Hematopoietic multipotent progenitor cell treated with erythropoietin and hydrocortisone succinate and interleukin-3 and kit ligand, for 4 days (in vitro differentiated cells): ENCODE measurements at places on chromosomes 12 and 14.
A peak's percentile ranks its signal among the peaks of the same experiment; 100 is the strongest.

GRCh38 chr12:26520109-26520508, 312.9 kb downstream of the ITPR2 start:
- no peak for DNase-seq

- DNase-seq = peak; percentile 91
Observed at GRCh38 chr14:68780358-68781160, 12.3 kb downstream of the ZFP36L1 start.

- DNase-seq = no peak
Observed at GRCh38 chr12:120136093-120136770, 19.7 kb upstream of the RAB35 start.

GRCh38 chr14:97350894-97351731, 553.9 kb downstream of the VRK1 start:
- no peak for DNase-seq

GRCh38 chr14:101453225-101453624, 108.1 kb upstream of the DIO3 start:
- no peak for DNase-seq

GRCh38 chr12:47757364-47757839, 1.3 kb downstream of the RAPGEF3 start:
- no peak for DNase-seq

- DNase-seq = peak; percentile 42
Observed at GRCh38 chr14:59022144-59022543, 166.3 kb upstream of the DAAM1 start.

DNA sequence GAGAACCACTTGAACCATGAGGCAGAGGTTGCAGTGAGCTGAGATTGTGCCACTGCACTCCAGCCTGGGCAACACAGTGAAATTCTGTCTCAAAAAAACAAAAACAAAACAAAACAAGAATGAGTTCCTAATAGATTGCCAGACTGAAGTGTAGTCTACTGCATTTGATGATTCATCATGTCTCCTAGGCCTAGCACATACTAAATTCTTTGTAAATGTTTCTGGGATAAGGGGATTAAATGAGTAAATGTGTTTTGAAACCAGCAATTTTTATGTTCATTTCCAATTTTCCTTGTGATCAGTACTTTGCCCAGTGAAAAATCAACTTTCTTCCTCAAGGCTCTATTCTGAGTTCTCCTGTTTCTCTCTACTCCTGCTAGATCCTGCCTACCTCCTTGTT, 2.9 kb upstream of the DYRK2 start:
- no peak for DNase-seq

GRCh38 chr12:96131230-96131788, 62.9 kb upstream of the ELK3 start:
- no peak for DNase-seq

DNA sequence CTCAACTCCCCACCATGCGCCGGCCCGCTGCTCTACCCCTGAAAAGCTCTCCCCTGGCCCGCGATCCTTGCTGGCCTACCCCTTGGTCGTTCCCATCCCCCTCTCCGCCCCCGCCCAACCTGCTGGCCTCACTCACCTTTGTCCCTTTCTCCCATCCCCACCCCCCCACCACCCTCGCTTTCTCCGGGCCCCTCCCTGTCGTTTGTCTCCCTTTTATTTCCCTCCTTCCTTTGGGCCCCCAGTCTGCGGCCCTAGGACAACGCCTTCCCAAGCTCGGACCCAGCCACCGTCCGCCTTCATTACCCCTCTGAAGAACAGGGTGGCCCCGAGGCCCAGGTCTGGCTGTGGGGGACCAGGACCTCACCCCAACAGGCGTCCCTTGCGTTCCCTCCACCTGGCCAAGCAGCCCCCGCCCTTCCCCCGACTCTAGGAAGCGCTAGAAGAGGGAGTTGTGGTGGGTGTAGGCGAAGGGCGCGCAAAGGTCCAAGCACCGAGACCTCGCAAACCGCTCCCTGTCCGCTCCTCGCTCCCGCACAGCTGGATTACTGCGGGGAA, 6.9 kb upstream of the SLC7A7 start:
- no peak for DNase-seq

- DNase-seq = peak; percentile 38
Observed at GRCh38 chr12:59780605-59781135, 184.8 kb downstream of the SLC16A7 start.

DNA sequence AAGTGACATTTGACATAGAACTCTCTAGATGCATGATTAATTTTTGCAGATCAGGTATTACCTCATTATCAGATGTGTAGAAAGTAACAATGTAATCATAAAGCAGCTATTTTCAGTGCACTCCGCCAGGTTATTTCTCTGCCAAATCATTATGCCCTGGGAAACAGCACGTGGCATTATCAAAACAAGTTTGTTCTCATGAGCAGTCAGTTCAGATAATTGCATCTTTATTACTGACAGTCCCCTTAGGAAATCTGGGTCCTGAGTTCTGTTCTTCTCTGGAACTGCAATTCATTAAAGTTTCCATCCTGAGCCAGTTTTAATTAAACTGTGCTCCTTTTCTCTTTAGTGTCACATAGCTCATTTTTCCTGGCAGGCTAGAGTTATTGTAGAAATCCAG, 94.7 kb upstream of the KRR1 start:
- DNase-seq = no peak

DNA sequence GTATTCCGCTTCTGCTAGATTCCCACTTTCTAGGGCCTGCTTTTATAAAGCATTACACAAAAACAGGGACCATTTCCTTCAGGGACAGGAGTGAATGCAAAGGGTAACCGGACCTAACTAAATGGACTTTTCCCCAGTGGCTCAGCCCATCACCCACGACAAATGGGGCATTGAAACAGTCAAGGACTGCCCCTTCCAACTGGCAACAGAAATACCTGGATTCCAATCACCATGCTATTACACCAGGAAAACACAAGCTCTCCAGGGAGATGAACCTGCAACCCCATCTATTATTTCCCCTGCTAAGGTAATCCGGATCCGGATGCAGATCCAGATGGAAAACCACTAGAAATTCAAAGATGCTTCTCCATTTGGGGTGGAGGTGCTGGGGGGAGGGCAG, 1.0 kb downstream of the MPHOSPH9 start:
- DNase-seq = no peak

DNA sequence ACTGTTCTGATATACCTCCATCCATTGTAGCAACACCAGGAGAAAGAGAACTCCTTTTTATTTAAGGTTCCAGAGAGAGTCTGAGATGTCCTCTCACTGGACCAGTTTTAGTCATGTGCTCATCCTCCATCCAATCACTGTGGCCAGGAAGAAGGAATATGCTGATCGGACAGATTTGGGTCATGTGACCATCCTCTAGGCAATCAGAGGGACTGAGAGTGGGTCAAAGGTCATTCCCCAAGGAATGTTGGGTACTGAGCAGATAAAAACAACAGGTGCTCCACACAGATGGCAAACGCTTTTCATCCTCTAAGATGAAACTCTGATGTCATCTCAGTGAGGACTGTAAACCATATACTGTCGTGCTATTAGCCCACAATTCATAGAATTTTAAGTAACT, 28.8 kb upstream of the RPH3A start:
- DNase-seq = no peak

DNA sequence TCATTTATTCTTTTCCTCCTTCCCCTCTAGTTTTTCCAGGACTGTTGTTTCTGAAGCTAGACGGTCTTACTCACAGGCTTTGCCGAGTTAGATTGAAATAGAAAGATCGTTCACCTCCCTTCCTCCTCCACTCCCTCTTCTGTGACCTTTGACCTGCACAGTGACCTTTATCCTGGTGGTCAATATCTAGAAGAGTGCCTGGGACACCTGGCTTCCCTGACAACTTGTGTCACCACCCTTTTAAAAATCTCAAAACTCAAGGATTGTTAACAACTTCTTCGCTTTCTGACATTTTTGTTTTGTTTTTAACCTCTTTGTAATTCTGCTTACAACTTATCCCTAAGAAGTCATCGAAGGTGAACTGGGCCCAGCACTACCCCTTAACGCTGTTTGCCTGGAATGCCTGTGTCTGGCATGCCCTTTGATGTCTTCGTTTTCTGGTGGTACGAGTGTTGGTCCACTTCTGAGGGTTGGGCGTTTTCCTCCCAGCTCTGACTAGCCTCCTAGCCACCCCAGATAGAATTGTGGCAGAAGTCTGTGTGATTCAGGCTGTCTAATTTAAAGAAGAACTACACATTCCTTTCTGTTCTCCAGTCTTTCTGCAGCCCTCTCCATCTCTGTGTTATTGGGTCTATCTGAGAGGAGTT, 2.8 kb upstream of the KRT75 start:
- no peak for DNase-seq

DNA sequence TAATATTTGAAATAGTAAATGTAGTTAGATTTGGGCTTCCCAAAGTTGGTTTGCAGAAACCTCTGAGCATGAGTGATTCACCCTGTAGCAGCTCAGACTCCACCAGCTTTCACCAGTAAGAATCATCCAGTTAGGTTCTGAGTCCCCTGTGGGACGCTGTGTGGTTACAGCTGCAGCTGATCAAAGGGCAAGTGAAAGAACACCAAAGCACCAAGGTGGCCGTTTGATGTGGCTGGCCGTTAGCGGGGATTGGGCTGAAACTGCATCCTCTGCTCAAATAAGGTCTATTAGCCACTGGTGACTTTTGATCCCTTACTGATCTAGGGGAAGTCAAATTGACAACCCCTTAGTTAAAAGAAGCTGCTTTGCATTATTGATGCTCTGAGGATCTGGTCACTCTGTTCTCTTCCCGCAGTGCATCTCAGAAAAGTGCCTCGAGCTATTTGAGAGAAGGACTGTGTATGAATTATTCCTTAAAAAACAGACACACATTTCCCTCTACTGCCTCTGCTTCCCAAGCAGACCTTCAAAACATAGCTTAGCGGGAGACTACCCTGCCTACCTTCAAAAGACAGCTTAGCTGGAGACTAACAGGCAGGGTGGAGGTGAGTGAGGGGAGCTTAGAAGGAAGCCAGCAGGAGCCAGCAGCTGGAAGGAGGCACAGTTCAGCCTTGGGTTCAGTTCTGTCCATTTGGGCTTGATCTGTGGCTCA, 3.7 kb downstream of the ABHD12B start:
- peak; percentile 33 for DNase-seq

DNA sequence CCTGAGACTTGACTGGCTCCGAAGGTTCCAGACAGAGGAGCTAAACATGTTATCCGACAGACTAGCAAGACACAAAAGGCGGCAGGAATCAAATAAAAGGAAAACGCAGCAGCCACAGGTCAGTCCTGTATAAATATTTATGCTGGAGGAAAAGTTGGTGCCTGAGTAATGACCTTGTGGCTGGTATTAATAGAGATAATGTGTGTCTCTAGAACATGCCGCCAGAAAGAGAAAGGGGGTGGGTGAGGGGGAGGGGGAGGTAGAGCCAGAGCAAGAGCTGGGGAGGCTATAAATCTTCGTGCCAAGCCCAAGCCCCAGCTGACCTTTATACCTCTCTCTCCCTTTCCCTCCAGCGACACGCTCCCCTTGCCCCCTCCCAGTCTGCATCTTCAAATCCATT, 590.4 kb downstream of the MED13L start:
- no peak for DNase-seq

GRCh38 chr12:89918172-89918846, 209.7 kb upstream of the ATP2B1 start:
- DNase-seq = peak; percentile 24

DNA sequence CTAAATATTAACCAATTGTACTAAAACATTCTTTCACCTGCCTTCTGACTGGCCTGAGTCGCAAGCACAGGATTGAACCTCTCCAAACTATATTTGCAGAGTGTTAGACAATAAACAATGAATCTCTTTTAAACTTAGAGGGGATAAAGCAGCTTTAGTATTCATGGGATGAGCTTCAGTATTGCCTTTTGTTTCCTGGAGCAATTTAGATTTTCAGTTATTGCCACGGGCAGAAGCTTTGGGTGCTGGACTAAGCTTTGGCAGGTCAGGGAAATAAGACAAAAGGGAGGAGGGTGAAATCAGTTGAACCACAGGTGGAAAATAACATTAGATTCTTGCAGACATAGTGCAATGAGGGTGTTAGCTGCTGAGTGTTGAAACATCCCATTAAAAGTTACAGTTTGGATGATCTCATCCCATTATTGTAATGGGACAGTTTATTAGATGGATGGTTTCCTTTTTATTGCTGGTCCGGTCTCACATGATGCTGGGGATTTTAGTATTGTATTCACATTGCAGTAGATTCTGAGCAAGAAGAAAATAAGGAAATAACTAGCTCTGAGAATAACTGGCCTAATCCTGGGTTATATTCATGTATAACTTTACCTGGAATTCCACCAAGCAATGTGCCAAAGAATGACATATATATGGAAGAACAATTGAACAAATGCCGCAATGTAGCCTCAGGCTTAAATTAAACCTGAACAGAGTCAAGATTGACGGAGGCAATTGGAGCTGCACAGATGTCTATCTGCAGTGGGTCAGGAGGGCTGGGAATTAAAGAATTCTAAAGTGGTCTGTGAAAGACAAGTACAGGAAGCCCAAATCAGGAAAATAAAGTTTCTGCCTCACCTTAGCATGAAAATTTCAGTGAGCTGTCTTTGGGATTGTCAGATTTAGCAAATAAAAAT, 1092.8 kb upstream of the SEL1L start:
- DNase-seq = no peak

DNA sequence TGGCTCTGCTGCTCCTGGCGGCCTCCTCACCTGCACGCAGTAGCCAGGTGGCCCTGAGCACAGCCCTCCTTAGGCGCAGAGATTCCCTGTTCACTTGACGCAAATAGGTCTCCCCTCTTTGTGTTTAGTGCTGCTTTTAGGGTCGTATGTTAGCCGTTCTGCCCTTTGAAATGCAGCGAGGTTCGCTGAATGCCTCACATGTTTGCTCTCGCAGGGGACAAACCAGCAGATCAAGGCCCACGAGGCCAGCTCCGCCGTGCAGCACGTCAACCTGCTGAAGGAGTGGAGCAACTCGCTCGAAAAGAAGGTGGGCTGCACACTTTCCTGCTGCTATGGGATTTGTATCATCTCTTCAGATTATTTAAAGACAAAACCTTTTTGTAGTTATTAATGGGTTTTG, 31.4 kb upstream of the AMN start:
- no peak for DNase-seq

- peak; percentile 33 for DNase-seq
Observed at GRCh38 chr14:68574906-68575305, 218.0 kb downstream of the ZFP36L1 start.

DNA sequence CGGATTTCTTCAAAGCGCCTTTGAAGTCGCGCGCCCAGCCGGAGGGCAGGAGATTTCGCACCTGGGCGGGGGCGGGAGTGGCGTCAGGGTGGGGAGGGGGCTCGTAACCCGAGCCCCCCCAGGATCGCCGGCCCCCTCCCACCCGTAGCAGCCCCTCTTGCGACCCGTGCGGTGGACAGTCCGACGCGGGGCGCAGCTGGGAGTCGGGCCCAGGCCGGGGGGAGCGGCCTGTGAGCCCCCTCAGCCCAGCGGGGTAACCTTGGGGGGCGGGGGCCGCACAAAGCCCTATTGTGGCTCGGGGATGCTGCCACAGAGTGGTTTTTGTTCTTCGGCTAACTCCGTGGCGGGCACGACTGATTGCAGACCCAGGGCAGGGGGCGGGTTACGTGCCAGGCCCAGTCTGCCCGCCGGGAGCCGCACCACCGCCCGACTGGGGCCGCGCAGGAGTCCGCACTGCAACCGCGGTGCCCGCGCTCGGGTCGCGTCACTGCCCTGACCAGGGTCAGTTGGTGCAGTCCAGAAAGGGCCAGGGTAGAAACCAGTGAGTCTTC, 4.2 kb upstream of the AAAS start:
- DNase-seq = peak; percentile 61
